ENCODE measurements at places on chromosomes 2 and 18.

DNA sequence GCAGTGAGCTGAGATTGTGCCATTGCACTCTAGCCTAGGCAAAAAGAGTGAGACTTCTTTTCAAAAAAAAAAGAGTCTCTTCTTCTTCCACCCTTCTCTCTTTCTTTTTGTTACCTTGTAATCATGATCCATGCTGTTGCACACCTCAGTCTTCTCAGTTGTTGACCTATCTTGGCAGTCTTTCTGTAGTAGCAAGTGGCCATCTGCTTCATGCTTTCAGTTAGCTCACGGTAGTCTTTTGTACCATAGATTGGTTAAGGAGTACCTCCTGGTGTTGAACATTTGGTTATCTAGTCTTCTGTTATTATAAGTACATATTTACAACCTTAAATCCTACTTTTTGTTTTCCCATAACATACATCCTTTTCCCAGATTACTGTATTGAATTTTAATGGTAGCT, 3.1 kb downstream of the GORASP2 start:
- DNase-seq = no peak

GRCh38 chr2:100237770-100238169, 84.5 kb downstream of the LONRF2 start:
- no peak for DNase-seq

DNA sequence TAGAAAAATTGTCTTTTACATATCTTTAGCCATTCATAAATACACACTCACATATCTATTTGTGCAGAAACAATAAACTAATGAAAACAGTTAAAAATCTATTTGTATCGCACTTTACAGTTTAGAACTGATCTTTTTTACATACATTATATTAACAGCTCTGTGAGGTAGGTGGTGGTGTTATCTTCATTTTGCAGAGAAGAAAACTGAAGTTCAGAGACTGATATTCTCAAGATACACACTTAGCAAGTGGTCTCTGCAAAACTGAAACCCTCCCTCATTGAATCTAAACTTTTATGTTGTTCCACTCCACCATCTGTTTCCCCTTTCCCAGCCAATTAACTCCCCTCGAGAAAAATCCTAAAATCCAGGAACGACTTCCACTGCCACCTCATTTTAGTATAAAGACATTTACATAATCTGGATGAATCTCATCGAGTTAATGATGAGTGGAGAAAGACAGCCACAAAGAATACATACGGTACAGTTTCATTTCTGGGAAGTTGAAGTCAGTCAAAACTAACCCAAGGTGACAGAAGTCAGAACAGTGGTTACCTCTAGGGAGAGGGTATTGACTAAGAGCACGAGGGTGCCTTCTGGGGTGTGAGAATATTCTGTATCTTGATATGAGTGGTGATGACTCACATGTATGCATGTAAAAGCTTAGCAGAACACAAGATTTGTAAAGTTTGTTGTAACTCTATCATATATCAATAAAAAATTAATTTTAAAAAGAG, 524.2 kb upstream of the TCF4 start:
- DNase-seq = no peak

DNA sequence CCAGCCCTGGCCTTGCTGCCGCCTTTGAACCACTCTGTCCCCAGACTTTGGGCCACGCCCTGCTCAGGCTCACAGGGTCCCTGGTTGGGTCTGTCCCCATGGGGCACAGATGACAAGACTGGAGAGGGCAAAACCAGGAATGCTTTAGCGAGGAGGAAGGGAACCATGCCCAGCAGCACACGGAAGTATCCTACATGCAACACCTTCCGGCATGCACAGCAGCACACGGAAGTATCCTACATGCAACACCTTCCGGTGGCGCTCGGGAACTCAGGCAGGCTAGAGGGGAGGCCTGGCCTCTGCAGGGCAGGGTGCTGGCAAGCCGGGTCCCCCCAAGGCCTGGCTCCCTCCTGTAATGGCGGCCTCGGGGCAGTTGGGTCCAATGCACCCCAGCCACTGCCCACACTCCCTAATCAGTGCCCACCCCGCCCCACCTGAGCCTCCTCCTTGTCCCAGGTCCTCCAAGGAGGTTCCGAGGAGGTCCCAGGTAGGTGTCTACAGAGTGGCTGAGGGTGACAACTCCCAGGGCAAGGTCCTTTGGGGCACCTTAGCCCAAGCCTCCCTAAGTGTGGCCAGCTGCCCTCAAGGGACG, 33.6 kb upstream of the SNED1 start:
- DNase-seq = no peak

GRCh38 chr2:128157644-128158043, 66.6 kb downstream of the UGGT1 start:
- DNase-seq = no peak

DNA sequence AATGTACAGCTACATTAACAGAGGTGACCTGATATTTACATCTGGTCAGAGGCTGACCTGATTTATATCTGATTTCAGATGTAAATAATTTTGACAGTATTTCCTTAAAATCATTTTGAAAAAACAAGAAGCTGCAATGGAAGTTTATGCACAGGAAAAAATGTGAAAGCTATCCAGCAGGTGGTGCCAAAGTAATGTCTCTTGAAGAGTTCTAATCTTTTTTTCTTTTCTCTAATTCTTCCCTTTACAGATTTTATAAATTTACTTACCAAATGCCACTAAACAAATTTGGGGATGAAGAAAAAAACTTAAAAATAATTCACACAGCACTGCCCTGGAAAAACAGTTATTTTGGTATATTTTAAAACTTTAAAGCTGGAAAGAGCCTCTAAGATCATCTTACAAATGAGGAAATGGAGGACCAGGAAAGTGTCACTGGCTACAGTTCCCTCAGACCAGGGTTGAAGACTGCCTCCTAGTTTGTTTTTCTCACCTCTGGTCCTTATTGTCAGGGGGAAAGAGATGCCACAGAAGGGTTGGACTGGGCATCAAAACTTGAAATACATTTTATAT, 16.4 kb upstream of the FBLN7 start:
- DNase-seq = no peak

DNA sequence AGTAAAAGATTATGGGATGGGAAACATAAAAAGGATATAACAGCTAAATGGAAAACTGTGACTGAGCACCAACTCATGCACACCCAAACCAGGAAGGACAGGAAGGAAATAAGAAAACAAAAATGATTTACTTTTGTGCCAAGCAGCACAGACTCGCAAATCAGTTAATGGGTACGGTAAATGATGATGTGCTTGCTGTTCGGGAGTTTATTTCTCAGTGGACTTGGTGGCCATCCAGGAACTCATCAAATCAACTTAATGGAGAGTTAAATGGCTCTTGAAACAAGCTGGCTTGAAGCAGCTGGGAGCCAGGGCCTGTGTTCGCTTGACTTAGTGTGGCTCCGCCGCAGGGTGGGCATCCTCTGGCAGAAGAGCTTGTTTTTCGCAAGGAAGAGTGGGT, 36.2 kb downstream of the MTCL1 start:
- no peak for DNase-seq

DNA sequence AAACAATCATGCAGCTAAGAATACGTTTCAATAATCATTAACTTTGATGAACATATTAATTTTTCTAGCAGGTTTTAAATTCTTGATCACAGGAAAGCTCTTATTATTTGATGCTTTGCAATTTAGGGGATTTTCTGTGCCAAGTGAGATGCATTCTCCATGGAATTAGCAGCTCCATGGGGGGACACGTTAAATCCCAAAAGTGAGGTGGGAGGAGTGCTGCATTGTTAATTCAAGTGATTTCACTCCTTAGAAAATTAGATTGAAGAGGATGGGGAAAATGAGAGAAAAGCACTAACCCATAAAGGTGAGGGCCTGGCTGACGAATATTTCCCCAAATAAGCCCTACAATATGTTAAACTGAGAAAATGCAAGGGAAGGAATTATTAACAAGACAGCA, 69.2 kb downstream of the ACVR1C start:
- no peak for DNase-seq

GRCh38 chr18:62505669-62506494, 16.9 kb upstream of the ZCCHC2 start:
- no peak for DNase-seq

GRCh38 chr2:168835969-168836368, 33.5 kb downstream of the NOSTRIN start:
- no peak for DNase-seq

DNA sequence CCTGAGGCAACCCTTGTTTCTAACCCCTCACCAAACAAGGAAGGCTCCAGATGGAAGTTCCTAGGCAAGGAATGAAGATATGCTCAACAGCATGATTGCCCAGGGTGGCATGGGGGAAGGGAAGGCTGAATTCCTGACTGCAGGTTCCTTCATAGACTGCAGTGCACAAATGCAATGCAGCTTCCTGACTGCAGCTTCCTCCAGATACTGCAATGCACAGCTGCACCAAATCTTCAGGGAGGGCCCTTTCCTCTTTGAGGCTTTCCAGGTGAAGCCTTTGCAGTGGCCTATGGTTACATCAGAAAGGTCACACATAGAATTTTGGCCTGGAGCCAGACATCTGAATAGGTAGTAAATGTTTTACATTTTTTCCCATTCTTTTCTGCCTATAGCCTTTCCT, 58.8 kb upstream of the DYNAP start:
- no peak for DNase-seq

DNA sequence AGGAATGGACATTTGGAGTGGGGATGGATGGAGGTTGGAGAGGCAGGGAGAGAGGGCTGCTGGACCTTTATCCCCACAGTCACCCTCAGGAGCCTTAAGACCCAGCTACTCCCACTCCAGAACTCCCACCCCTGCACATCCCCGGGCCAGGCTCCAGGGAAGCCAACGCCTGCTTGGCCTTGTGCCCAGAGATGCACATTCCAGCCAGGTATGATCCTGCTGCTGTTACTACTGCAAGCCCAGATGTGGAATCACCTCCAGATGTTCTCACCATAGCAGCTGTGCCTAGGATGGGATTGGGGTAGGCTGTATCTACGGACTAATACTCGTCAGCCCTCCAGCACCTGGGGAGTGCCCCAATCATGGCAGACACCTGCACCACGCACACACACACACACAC, 71.7 kb downstream of the ZFP36L2 start:
- no peak for DNase-seq

GRCh38 chr18:34867520-34867919, 157.4 kb downstream of the DTNA start:
- DNase-seq = peak; percentile 53

DNA sequence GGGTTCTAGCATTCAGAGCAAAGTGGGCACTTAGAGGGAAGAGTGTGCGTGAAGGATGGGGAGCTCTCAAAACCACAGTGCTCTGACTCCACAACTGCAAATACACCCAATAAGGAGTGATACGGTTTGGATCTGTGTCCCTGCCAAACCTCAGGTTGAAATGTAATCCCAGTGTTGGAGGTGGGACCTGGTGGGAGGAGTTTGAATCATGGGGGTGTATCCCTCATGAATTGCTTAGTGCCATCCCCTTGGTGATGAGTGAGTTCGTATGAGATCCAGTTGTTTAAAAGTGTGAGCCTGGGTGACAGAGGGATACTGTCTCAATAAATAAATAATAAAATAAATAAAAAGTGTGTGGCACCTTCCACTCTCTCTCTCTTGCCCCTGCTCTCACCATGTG, 50.3 kb upstream of the CCDC85A start:
- DNase-seq = no peak

- no peak for DNase-seq
Measured at GRCh38 chr2:99928470-99929053, 213.8 kb downstream of the AFF3 start.

DNA sequence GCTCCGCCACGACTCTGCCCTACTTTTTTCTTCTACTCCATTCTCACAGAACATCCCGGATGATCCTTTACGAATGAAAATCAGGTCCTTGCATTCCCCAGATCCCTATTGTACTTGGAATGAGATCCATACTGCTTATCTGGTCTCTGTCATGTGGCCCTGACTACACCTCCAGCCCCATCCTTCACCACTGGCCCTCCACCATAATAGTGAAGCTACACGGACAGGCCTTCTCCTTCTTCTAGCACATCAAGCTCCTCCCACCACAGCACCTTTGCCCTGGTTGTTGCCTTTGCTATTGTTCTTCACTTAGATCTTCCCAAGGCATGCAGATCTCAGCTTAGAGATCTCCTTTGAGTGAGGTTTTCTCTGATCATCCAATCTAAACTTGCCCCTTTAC, 20.1 kb upstream of the RMDN2 start:
- no peak for DNase-seq

- no peak for DNase-seq
Measured at GRCh38 chr2:212147921-212148513, 390.6 kb downstream of the ERBB4 start.

- no peak for DNase-seq
Measured at GRCh38 chr2:200209030-200209429, 97.5 kb upstream of the SPATS2L start.

DNA sequence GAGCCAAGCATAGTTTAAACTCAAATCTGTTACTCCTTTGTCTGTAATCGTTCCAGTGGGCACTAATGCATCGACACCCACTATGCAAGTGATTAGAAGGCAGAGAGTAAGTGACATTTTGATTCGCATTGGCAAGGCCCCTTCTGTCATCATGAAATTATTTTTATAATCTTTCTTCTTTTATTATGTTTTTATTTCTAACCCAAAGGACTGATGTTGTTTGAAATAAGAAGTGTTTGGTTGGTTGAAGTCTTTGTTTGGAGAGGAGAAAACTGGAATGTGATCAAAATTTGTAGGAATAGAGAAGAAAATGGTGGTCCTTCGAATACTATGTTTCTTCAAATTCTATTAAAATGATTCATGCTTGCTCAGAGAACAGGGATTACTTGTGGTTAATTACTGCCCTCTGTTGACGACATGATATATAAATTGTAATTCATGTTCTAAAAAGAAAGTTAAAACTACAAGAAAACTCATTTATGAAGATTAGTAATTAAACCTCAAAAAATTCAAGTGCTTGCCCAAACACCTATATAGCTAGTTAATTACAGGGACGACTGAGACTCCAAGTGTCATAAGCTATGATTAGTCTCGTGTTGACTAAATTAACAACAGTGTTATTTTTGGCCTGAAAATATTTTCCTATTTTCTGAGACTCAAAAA, 26.4 kb upstream of the TFPI start:
- DNase-seq = no peak

GRCh38 chr2:157256626-157257025, 879 bp upstream of the GALNT5 start:
- no peak for DNase-seq

GRCh38 chr2:68813596-68813995, 57.6 kb downstream of the BMP10 start:
- DNase-seq = no peak

GRCh38 chr18:36186461-36187192, 670 bp upstream of the MOCOS start:
- DNase-seq = peak; percentile 26

Data from endothelial cell (in vitro differentiated cells).